Cerebellar nuclear complex (tissue), 1 donor: ENCODE measurements at places on chromosomes 7 and 10.

DNA sequence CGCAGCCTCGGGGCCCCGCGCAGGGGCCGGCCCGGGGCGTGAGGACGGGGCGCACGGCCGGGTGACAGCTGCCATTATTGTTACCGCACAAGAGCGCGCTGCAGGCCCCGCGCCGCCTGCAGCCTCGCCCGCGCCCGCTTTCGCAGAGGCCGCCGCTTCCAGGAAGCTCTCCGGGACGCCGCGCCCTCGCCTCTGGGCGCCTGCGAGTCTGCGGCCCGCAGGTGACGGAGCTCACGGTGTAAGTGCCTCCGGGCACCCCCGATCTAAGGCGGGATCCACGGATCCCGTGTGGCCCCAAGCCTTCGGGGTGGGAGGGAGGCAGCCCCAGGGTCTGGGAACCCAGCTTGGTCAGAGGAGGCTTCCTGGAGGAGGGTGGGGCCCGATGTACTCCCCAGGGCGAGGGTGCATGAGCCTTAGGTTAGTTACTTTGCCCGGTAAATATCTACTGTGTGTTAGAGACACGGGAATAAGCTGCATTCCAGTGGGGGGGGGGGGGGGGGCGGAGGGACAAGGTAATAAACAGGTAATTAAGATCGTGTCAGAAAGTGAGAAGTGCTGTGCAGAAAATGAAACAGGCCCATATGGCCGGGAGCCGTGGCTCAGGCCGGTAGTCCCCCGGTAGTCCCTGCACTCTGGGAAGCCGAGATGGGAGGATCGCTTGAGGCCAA is 638 bp downstream of the IQCE start:
- no peak for DNase-seq

GRCh38 chr10:33666686-33667480 is 332.4 kb upstream of the NRP1 start:
- no peak for DNase-seq

GRCh38 chr7:63789378-63790176 is 209.1 kb upstream of the ZNF722 start:
- no peak for DNase-seq

DNA sequence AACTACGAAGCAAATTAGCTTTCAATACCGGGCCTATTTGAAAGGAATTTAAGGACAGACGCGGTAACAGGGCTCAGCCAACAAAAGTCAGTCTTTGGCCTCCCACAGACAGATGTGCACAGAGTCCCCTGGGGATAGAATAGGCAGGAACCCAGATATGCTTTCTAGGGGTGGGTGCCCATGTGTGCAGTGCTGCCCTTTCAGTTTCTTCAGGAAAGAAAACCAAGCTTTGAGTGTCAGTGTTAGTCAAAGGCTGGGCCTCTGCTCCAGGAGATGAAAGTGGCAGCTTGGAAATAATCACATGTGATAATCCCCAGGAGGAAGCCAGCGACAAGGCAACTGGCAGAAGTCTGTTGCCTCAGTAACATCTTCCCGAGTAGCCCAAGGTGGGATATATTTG is 43.8 kb upstream of the CSTF2T start:
- DNase-seq: no peak

- DNase-seq: no peak
Measured at GRCh38 chr10:103666087-103666761, 172.7 kb downstream of the NEURL1 start.

- DNase-seq: no peak
Measured at GRCh38 chr10:33494694-33495265, 160.3 kb upstream of the NRP1 start.

DNA sequence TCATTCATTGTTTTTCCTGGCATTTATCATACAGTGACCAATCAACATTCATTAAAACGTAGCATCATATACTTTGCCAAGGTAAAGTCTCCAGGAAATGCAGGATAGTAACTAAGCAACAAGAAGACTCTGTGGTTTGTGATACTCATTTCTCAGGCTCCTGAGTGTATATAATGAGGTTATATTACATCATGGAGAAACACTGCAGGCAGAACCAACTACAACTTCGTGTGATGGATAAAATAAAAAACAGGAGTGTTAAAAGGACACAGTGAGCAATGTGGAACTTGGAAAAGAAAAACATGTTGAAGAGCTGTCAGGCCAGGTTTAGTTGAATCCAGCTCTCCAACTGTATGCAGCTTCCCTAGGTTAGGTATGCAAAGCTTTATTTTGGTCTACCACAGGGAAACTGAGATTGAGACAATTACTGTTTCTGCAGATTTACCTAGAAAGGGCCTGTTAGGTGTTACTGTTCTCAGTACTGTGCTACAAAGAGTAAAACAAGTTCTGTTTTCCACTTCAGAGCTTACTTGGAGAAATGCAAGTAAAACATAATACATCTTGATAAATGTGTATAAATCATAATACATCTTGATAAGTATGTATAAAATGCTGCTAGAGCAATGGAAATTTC is 7.8 kb upstream of the CCNY start:
- DNase-seq: no peak

DNA sequence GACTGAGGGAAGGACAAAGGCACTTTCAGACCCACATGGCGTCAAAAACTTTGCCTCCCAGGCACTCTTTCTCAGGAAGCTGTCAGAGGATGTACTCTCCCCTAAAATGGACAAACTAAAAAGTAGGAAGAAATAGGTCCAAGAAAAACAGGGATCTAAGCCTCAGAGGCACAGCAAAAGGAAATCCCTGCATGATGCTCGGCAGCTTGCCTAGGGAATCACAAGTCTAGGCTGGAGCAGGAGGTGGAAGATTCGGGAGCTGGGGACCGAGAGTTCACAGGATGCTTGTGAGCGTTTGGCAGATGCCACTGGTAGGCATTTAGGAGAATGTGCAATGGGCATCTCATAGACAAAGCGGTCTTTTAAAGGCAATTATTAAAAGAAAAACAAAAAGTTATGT is 60.8 kb downstream of the ATXN7L1 start:
- DNase-seq: no peak

DNA sequence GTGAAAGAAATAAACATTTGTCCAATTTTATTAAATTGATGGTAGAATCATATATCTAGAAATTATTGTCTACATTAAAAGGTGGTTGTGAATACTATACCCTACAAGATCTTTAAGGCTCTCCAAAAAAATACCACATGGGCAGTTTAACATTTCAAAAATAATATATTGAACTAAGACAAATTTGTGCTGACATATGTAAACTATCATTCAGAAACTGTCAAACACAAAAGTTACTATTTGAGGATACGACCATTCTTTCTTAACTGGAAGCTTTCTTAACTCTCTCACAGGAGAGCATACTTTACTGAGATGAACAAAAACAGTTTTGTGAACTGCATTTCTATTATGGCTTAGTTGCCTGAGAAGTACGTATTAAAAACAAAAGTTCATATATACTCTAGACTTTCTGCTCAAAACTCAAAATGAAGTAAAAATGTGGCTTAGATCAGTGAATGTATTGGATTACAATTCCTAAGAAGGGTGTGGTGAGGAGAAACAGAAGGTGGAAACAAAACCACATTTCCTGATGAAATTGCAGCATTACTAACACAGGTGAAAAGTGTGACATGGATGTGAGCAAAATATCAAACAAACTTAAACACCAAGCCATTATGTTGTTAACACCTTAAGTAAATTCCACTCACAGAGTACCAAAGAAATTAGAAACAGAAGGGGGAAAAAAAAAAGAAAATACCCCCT is 138.5 kb downstream of the SEMA3A start:
- DNase-seq: no peak

- no peak for DNase-seq
Measured at GRCh38 chr7:14639329-14639728, 263.2 kb downstream of the DGKB start.

DNA sequence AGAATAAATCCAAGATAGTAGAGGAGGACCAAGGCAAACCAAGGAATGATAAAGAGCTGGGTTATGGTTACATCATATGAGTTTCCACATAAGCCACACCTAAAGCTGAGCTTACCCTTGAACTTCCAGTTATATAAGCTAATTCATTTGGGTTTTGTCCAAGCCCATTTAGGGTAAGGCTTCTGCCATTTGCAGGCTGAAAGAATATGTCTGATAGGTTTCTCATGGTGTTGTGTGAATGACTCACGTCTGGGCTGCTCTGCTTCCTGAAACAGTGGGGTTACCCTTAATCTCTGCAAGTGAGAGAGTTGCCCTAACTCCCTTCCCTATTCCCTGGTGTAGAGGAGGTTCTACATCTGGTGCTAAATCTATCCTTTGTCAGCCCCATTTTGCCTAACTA is 60.8 kb downstream of the PTTG1IP2 start:
- no peak for DNase-seq

DNA sequence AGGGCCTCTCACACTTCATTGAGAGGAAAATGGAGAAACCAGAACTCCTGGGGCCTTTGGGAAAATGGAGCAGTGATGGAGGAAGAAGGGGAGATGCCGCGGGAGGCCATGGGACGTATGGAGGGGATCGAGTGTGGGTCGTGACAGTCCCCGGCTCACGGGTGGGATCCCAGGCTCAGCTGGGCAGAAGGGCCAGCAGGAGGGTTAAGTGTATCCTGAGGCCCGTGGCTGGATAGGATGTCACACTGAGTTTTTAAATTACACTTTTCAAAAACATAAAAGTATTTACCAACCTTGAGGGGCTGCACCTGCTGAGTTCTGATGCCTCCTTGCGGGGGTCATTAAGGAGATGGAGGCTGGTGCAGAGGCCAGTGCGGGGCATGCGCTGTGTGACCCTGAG is 28.0 kb upstream of the PSMG3 start:
- no peak for DNase-seq

DNA sequence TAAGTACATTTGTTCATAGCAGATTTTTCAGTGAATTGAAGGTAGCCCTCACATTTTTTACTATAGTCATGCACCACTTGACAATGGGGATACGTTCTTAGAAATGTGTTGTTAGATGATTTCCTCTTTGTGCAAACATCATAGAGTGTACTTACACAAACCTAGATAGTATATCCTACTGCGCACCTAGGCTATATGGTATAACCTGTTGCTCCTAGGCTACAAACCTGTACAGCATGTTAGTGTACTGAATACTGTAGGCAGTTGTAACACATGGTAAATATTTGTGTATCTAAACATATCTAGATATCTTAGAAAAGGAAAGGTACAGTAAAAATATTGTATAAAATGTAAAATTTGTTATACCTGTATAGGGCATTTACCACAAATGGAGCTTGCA is 41.2 kb downstream of the TAX1BP1 start:
- no peak for DNase-seq

GRCh38 chr7:74454021-74454924 is 567 bp downstream of the GTF2IRD1 start:
- DNase-seq: no peak

- no peak for DNase-seq
Measured at GRCh38 chr7:143410521-143411004, 1.9 kb upstream of the EPHA1 start.

DNA sequence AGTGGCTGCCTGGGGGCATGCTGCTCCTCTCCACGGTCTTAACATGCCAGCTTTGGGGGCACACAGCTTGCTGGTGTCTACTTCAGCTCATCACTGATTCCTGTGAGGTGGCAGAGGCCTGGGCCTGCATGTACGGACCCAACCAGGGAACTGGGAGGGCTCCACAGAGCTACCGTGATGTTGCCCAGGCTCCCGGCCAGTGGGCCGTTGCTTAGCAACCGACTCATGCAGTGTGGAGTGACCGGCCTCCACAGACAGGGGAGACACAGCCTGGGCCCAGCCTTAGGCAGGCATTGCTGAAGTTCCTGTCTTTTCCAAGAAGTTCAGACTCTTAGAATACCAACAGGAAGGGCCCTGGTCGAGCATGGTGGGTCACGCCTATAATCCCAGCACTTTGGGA is 25.8 kb upstream of the SH2B2 start:
- peak; percentile 51 for DNase-seq

GRCh38 chr10:25824050-25824449 is 110.0 kb upstream of the MYO3A start:
- DNase-seq: no peak

GRCh38 chr10:121735263-121735662 is 137.0 kb upstream of the FGFR2 start:
- DNase-seq: no peak

GRCh38 chr7:49346195-49346899 is 422.0 kb downstream of the CDC14C start:
- DNase-seq: peak; percentile 83

- no peak for DNase-seq
Measured at GRCh38 chr10:88064608-88065382, 201.4 kb downstream of the PTEN start.

DNA sequence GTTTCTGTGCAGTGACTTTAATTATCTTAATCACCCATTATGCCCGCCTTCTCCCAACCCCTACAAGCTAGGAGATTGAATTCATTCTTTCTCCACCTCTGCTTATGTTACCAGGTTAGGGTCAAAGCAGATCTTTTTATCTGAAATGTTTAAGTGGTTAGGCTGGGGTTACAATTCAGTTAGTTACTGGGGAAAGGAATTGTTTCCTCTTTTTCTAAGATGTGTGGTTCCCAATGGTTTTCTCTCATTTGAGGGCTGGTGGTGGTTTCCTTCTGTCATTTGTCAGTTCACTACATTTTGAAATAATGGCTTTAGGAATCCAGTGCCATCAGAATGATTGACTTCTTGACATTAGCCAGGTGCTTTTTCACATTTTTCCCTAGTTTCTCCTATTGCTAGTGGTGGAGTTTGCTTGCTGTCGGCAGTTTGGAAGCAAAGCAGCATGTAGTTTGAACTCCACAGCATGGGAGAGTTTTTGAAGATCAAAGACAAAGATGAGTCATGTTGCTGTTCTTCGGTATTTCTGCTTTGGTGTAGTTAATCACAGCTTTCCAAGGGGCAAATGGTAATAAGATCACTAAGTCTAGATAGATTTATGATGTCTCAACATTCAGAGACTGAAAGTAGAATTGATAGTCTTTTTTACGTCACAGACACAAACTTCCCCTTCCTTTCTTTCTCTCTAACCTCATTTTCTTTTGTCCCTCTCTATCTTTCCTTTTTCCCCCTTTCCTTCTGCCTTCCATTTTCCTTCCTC is 168.2 kb downstream of the SND1 start:
- DNase-seq: no peak
